ENCODE measurements at places on chromosomes 12 and 14.

DNA sequence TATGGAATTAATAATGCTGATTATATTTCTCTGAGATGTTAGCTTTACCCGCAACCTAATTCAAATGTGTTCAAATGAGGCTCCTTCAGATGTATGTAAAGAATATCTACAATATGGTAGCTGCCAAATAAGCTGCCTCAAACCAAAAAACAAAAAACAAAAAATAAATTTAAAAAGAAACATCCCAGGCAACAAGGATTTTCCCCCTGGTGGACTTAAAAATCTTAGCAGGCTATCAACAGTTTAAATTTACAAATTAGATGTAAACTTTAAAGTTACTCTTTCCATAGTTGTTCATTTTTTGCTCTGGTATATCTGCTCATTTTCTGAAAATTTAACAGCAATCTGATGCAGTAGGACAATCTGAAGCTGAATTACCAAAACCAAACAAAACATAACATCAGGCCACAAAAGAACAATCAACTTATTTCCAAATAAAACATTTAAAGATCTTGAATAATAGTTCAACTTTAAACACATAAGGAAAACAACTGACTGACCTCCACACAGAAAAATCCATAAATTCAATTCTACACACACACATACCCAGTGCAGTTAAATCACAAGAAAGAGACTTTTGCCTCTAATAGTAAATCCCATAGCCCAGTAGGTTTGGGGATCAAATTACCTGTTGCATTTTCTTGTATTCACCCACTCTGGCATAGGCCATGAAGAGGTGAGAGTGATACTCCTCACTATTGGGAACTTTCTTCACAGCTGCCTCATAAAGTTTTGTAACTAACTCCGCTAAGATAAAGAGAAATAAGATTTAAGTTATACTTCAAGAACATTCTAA is 21.3 kb downstream of the NAA25 start:
- DNase-seq = no peak

DNA sequence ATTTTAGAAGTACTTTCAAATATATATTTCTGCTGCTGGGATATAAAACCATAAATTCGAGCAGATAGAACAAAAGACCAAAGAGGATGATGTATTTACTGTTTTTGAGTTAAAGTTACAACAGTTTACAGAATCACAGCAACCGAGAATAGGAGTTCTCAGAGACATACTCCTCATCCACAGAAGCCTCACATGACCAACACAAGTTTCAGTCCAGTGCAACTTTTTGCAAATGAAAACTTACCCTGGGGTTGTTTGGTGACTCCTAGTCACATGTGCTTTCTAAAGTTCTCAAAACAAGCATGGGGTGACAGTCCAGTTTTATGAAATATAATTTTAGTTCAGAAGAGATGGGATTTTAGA is 117.1 kb downstream of the PRKCH start:
- DNase-seq = no peak

GRCh38 chr14:90522571-90523191 is 125.9 kb downstream of the CALM1 start:
- DNase-seq = no peak

DNA sequence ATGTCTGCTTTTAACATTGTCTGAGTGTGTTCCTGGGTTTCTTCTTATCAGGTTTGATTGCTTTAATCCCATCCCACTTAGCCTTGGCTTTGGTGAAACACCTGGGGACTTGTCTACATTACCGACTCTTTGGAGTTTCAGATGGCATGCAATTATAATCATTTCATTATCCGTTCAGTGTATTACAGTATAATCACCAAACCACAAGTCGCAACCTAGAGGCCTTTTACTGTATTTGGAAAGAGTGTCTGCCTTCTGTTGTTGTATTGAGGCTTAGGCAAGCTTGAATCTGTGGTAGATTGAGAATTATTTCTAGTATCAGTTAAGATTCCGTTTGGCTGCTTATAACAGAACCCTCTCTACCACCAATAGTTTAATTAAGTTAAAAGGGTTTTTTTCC is 103.9 kb downstream of the TGFB3 start:
- DNase-seq = no peak
